ENCODE measurements at places on chromosomes 3 and 15. TPM values are rescaled to one million over a fixed set of nuclear protein-coding genes. Genes with fewer than 3 reads are reported as not detected.

GRCh38 chr3:128489674-128489926 is 3.4 kb downstream of the GATA2 start:
- DNase-seq = peak; percentile 40

GRCh38 chr3:84194029-84194428 is 764.8 kb upstream of the CADM2 start:
- DNase-seq = no peak

ALDH1A3 gene
- total RNA-seq = not detected

GRCh38 chr3:151568184-151568583 is 107.3 kb upstream of the IGSF10 start:
- DNase-seq = no peak

CELSR3 gene
- 13.1 TPM for total RNA-seq
